ENCODE measurements at places on chromosomes 12 and 14.

DNA sequence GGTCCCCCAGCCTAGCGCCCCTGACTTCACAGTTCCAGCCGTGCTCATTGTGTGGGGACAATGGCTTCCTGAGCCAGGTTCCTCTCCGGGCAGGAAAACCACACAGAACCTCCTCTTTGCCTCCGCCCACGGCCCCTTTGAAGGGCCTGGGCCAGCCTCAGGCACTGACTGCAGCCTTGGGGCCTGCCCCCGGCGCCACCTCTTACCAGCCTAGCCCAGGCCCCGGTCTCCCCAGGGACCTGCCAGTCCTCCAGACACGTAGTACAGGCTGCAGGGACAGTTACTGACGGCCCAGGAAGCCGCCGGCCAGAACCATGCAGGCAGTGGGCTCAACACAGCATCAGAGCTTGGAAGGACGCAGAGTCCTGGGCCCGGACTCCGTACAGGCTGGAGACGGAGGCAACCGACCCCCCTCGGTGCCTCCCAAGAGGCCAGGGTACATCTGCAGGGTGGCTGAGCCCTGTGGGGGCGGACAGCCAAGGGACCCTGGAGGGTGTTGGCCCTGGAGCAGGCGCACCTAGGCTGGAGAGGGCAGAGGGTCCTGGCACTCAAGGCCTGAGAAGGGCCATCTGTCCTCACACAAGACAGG, 20.9 kb upstream of the NUDT14 start:
- no peak for DNase-seq

DNA sequence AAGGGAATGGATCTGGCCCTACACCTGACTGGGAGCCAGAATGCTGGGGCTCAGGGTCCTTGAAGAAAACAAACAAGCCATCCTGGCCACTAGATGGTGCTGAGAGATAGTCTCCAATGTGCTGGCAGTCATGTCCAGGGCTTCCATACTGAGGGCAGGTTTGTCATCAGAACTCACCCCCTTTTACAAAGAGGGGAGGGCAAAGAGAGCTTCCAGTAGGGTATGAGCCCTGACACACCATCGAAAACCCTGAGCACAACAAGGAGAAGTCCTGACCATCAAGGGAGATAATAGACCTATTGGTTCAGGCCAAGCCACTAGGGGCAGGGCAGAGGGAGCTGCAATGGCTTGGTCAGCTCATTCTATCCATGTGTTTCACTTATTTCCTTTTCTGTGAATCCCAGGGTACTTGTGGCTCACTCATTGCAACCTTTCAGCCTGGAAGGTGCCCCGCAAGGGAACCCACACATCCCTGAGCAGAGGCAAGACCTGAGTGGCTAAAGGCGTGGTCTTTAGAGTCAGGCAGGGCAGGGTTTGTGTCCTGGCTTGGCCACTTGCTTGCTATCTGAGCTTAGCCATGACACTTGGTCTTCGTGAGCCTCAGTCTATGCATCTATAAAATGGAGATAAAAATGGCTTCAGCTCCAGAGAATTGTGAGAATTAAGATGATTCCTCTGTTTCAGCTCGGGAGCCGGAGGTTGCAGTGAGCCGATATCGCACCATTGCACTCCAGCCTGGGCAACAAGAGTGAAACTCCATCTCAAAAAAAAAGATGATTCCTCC, 6.2 kb upstream of the PLEKHH1 start:
- no peak for DNase-seq

- peak; percentile 48 for DNase-seq
Measured at GRCh38 chr12:11500188-11500860, 105.0 kb upstream of the PRB2 start.

GRCh38 chr12:29921307-29921706, 137.6 kb upstream of the TMTC1 start:
- DNase-seq, result no peak

- DNase-seq, result no peak
Measured at GRCh38 chr14:76012354-76012753, 26.8 kb downstream of the IFT43 start.

DNA sequence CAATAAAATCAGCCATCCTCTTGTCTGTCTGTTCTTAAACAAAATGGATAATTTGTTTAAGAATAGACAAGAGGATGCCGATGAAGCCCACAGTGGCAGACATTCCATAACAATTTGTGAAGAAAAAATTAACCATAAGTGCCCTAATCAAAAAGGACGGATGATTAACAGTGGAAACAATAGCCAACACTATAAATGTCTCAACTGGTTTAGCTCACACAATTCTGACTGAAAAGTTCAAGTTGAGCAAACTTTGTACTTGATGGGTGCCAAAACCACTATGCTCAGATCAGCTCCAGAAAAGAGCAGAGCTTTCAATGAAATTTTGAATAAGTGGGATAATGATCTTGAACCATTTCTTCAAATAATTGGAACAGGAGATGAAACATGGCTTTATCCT, 202.2 kb upstream of the OR4E1 start:
- no peak for DNase-seq

DNA sequence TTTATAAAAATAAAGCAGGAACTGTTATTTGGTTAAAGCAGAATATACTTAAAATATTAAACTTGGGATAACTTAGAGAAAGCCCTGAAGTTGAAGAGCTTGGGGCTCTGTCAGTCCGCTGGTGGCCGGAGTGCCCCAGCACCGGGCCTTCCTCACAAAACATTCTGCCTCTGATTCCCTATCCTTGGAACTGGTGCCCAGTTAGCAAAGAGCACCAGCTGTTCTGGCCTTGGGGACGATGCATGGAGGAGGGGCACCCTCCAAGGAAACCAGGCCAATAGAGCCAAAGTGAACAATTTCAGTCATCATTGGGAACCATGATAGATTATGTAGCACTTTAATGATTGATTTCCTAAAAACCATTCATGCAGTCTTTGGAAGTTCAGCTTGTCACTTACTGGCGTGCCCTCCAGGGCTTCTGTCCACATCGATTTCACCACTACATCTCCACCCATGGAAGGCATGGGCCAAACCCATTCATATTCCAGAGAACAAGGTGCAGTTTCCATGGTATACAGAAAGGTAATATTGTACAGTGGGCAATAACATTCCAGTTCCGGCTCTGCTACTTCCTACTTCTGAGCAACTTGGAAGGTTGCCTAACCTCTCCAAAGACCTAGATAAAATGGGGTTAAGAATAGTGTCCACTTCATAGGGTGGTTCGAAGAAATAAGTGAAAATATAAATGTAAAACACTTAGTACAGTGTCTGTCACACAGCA, 145.9 kb downstream of the ETV6 start:
- no peak for DNase-seq

DNA sequence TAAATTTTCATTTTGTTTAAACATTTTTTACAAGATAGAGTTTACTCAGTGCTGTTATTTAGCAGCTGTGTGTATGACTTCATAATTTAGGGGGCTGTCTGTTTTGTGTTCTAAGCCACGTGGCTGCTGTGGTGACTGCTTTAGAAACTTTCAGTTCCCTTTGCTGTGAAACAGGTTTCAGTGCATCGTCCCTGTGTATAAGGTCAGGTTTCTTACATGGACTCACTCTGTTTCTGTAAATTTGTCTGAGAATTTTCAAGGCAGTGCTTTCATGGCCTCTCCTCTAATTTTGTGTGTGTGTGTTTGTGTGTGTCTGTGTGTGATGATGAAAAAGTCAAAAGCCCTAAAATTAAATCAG, 32.4 kb downstream of the BICD1 start:
- DNase-seq, result peak; percentile 20

DNA sequence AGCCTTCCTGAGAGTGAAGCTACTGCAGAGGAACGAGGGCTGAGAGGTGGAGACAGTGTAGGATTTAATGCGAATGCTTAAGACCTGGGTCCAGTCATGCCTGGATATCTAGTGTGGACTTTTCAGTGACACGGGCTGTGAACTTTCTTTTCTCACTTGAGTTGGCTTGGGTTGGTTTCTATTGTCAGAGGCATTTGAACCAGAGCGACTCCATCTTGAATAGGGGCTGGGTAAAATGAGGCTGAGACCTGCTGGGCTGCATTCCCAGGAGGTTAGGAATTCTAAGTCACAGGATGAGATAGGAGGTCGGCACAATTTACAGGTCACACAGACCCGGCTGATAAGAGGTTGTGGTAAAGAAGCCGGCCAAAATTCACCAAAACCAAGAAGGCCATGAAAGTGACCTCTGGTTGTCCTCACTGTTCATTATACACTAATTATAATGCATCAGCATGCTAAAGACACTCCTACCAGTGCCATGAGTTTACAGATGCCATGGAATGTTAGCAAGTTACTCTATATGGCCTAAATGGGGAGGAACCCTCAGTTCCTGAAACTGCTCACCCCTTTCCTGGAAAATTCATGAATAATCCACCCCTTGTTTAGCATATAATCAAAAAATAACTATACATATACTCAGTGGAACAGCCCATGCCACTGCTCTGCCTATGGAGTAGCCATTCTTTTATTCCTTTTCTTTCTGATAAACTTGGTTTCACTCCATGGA, 34.2 kb upstream of the TMCC3 start:
- no peak for DNase-seq

- no peak for DNase-seq
Measured at GRCh38 chr14:100693877-100694578, 32.7 kb upstream of the DLK1 start.

- no peak for DNase-seq
Measured at GRCh38 chr12:5138256-5138655, 94.6 kb downstream of the KCNA5 start.

DNA sequence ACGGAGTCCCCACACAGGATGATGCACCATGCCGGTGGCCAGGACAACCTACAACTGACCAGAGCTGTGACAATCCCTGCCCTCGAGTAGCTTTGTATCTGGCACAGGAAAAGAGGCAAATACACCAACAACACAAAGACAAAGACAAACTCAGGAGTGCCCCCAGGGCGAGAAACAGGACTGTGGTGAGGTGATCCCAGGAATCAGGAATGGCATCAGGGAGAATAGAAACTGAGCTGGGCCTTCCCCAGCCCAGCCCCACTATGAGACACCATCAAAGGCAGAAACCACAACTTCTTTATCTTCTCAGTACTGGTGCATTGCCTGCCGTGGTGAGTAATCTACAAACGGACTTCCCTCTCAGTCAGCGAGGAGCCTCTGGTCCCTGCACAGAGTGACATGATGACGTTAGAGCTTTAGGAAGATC, 157.7 kb downstream of the TTC7B start:
- no peak for DNase-seq

DNA sequence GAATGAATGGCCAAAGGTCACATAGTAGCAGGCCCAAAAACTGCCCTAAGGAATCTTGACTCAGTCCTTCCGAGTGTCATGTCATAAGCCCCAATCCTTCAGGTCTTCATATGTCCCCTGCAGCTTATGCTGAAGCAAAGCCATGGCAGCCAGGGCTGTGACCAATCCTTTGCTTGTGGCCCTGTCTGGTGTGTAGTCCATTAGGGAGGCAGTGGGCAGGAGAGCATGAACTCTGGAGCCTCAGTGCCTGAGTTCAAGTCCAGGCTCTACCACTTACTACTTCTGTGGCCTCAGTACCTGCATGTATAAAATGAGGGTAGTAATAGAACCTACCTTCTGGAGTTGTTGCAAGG, 20.3 kb downstream of the PLEKHG3 start:
- no peak for DNase-seq

DNA sequence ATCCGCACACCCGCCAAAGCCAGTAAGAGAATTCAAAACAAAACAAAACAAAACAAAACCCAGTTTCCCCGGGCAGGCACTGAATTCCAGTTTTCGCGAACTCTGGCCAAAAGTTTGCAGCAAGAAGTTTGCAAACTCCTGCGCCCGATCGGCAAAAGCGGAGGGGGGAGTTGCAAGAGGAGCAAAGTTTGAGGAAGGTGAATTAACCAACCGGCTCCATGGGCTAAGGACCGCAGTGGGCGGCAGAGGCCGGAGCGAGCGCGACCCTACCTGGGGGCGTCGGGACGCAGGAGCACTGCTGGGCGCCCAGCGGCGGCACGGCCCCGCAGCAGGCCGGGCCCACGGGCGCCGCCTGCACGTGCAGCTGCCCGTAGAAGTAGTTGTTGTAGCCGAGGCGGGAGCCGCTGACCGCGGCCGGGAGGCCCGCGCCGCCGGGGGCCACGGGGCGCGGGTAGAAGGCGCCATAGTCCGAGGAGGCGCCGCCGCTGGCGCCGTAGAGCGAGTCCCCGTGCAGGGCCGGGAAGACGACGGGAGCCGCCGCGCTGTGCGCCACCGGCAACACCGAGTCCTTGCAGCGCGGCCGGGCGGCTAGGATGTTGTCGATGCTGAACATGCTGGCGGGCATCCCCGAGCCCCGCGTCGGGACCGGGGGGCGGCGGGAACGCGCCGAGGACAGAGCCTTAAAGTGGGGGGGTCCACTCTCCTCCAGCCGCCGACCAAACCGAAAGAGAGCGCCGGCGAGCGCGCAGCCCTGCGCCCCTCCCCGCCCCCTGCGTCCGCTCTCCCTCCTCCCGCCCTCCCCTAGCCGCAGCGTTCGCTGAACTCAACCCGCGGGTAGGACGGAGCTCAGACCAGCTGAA, at the start of gene GSC:
Gene GSC (minus strand): TSS at position 723 of the 860 bp plus-strand sequence. CDS start 98 bp downstream, at position 625.
- DNase-seq, result no peak

DNA sequence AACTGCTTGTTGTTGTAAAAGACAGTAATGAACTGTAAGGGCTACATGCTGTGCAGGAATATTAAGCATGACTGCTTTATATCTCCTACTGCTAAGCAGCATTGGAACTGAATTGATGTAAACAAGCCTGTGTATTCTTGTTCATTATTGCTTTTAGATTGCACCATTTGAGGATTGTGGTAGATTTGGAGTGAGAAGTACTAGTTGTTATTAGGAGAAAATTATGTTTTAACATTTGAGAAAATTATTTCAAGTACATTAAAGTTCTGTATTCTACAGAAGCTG, 212.7 kb downstream of the ERC1 start:
- DNase-seq, result no peak

DNA sequence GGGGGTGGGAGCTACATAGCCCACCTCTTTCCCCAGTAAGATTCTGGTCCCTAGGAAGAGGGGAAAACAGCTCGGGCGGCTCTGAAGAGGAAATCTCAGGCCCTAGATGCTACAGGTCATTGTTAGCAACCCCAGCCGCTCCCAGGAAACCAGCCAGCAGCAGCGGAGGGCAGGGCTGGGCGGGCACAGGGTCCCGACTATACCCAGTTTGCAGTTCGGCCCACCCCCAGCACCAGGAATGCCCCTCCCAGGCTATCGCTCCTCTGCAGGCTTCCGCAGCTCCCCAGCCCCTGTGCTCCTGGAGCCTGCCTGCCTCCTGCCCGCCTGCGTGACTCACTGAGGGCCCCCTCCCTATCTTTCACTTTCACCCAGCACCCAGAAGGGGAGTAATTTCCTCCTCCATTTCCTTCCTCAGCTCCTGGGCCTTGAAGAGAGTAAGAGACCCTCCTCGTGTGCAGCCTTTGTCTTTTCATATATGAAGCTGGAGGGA, 27.2 kb upstream of the PNMA1 start:
- peak; percentile 80 for DNase-seq

GRCh38 chr12:105455261-105455660, 124.8 kb downstream of the C12orf75 start:
- no peak for DNase-seq

GRCh38 chr12:7108003-7108795, 815 bp downstream of the C1RL start:
- peak; percentile 88 for DNase-seq
